ENCODE measurements at places on chromosomes 3 and 15.

GRCh38 chr15:80003934-80004472 is 33.0 kb upstream of the BCL2A1 start:
- no peak for DNase-seq

DNA sequence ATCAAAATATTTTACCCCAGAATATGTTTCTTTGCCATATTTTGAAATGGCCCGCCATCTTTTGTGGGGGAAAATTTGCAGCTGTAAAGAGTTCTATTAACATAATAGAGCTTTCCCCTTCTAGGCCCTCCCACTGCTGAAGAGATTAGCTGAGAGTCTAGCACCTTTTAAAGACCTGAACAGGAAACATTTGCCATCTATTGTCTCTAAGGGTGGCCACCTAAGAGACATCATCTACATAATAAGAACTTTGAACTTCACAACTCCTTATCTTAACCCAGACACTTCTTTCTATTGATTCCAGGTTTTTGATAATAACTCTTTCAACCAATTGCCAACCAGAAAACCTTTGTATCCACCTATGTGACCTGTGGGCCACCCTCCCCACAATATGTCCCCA is 54.7 kb upstream of the TRPM1 start:
- DNase-seq, result no peak

DNA sequence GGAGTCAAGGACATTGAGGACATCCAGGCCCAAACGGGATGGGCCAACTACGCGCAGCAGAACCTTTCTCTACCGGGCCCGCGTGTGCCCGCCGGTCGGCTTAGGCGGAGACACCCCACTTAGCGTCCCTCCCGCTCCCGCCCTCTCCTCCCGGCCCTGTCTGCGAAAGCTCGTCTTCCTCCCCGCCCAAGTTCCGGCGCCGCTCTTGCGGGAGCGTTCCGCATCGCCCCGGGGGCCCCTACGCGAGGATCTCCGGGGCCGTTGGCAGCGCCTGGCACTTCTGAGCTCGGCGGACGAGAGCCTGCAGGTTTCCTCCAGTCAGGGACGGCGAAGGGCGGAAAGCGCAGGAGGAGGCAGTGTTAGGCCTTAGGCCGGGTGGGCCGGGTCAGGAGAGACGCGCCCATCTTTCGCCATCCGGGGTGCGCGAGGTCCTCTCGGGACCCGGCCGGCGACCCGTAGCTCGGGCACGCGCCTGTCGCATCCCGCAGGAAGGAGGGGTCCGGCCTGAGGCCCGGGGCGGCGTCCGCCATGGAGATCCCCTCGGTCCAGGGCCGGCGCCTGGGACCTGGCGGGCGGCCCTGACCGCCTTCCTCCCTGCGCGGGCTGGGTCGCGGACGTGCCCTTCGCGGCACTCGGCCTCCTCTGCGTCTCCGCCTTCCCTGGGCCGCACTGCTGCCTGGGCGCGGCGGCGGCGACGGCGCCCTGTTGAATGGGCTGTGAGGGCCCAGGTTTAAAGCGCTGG is at the start of gene FEM1B:
Gene FEM1B, plus strand, starts transcription at position 143 of the 742 bp plus-strand sequence. CDS start 673 bp downstream, outside the sequence.
- DNase-seq, result peak; percentile 94

- DNase-seq, result no peak
These were observed 15.6 kb upstream of the ZNF80 start for GRCh38 chr3:114252954-114253353.

DNA sequence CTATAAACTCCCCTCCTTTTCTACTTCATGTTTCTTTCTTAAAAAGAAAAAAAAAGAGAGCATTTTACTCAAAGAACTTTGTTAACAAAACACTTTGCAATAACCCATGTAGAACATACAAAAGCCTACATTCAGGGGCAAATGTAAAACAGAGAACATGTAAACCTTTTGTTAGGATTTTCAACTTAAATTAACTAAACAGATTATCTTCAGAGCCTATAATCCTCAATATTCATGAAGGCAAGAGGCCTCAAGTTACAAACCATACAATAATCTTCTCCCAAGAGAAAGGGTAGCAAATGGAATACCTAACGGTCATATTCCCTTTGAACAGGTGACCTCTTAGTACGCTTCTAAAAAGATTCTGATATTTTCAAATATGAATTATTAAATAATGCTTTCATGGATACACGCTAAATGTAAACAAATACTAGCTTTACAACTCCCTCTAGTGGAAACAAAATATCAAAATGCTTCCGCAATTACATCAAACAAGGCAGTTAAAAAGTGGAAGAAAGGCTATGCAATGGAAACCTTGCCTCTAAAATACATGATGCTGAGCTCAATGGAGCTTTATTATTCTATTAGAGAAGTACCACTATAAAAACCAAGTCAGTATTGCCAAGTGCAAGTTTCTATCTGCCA is 9.9 kb downstream of the CEP152 start:
- peak; percentile 57 for DNase-seq

DNA sequence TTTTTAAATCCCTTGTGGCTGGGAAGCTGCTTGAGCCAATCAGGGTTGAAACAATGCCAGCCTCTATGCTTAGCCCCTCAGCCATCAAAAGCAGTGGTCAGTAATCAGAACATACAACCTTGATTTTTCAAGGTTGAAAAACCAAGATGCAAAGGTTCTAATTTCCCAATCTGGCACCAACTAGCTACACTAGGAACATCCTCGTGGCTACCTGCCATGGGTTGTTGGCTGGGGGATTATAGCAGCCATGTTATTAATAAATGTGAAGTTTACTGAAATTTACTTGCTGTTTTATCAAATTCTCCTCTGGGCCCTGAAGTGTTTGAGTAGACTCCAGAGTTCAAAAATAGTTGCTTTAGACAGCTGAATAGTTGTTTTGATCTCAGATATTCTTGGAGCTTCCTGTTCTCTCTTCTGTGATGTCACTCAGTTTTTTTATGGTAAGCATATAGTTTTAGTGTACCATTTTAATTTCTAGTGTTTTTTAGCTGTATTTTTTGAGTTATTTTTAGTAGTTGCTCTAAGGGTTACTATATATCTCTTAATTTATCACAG is 31.9 kb downstream of the PCCB start:
- DNase-seq, result no peak

GRCh38 chr15:38602910-38603670 is 38.5 kb upstream of the RASGRP1 start:
- no peak for DNase-seq

GRCh38 chr3:169809230-169809795 is 3.4 kb upstream of the LRRIQ4 start:
- no peak for DNase-seq

- no peak for DNase-seq
These were observed 325.9 kb upstream of the TBL1XR1 start for GRCh38 chr3:177523067-177523675.

GRCh38 chr3:58591517-58592510 is 14.6 kb upstream of the FAM107A start:
- no peak for DNase-seq

DNA sequence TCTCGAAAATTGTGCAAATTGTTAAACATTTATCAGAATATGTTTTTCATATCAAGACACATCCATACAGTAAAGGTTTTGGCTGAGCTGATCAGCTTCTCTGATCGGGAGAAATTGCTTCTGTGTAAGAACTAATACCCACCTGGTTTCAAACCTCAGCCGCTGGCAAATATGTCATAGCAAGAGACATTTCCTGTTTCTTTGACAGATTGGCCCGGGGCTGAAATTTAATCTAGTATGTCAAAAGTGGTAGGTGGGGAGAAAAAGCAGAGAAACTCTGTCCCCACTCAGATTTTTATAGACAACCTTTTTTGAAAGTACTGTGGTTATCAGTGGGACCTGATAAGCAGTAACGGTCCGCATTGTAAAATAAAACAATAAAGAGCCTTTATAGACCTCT is 88.8 kb upstream of the SLC24A5 start:
- DNase-seq, result no peak

DNA sequence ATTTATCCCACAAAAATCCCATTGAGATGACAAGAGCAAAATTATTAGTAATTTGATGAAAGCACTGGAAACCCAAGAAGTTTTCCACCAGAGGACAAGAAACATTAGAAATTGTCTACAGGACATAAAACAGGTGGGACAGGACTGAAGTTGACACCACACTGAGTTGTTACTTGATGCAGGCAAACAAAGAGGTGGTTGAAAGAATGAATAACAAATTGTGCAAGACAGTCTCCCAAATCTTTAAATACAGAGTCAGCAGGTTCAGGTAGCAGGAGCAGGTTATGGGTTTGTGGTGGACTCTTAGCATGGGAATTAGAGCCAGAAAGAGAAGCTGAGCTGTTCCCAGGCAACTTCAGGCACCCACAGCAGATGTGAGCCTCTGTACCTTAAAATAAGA is 30.3 kb upstream of the ARRDC4 start:
- no peak for DNase-seq

DNA sequence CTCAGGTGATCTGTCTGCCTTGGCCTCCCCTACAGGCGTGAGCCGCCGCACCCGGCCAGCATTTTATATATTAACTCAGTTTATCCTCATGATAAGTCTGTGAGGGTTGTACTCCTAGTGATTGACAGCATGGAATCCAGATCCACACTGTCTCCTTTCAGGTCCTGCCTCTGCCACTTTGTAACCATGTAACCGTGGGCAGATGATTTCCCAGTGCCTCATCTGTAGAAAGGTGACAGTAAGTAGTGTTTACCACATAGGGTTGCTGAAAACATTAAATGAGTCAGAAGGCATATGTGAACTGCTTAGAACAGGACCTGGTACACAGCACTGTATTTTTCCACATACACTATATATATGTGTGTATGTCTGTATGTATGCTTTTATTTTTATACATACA is 2.4 kb downstream of the FYTTD1 start:
- no peak for DNase-seq

DNA sequence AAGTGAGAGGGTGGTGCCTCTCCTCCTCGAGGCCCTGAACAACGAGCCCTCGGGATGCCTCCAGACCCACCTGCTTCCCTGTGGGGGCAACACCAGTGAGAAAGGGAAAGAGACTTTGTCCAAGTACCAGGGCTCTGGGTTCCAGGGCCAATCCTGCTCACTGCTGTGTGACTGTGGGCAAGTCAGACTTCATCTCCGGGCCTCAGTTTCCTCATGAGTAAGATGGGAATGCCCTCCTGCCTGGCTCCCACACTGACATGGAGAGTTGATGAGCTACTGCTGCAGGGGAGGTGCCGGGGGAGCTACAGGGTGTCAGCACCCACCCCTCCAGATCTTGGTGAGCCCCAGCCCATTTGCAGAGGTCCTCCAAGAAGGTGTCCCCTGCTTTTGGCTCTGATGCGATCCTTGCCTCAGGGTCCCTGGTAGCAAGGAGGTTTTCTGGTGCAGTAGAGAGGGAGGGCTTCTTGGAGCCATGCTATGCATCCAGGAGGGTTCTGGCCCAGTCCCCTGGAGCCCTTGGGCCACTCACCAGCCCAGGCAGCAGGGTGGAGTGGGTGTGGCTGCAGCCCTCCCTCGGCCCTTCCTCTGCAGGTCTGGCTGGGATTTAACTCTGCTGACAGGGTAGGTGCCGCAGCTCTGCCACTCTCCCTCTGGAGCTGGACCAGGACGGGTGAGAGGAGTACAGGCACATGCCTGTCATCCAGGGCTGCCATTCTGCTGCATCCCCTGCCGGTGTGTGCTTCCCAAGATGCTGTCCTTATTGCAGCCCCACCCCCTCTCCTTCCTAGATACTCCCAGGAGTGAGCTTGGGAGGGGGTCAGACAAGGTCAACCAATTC is 26.9 kb downstream of the LOXL1 start:
- no peak for DNase-seq

GRCh38 chr3:169748670-169749069 is 16.2 kb downstream of the TERC start:
- no peak for DNase-seq

DNA sequence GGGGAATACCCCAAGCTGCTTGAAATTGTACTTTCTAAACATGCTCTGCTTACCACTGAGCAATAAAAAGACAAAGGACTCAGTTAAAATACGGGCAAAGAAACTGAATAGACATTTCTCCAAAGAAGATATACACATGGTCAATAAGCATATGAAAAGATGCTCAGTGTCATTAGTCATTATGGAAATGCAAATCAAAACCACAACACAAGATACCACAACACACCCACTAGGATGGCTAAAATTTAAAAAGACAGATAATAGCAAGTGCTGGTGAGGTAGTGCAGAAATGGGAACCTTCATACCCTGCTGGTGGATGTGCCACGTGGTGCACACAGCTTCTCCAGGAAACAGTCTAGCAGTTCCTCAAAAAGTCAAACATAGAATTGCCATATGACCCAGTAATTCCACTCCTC is 21.3 kb downstream of the LRIG1 start:
- no peak for DNase-seq

GRCh38 chr15:21260966-21261395 is 179.3 kb downstream of the POTEB3 start:
- peak; percentile 0 for DNase-seq

- no peak for DNase-seq
These were observed 23.2 kb upstream of the VPS8 start for GRCh38 chr3:184788751-184789150.

- no peak for DNase-seq
These were observed 256.0 kb downstream of the OCA2 start for GRCh38 chr15:27843146-27843545.

- DNase-seq, result no peak
These were observed 17.0 kb upstream of the AVEN start for GRCh38 chr15:34055868-34056595.

- no peak for DNase-seq
These were observed 159.5 kb downstream of the RPLP1 start for GRCh38 chr15:69612112-69612511.

- no peak for DNase-seq
These were observed 50.9 kb downstream of the CCR3 start for GRCh38 chr3:46293035-46293724.

DNA sequence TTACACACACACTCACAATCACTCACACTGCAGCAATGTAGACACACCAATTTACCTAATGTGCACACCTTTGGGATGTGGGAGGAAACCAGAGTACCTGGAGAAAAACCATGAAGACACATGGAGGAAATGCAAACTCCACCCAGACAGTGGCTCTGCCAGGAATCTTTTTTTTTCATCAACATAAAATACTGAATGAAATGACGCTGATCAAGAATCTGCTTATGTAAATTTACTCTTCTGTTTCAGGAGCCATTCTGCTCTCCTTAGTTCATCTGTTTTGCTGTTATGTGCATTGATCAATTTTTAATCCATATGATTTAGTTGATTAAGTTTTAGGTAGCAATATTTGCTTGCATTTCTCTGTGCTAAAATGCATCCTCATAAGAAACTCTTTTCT is 414.2 kb upstream of the CCDC54 start:
- DNase-seq, result no peak

- DNase-seq, result no peak
These were observed 5.7 kb downstream of the CEP19 start for GRCh38 chr3:196706327-196706726.

Data from globus pallidus (tissue), 1 donor.